ENCODE measurements at places on chromosomes 1 and 21.

DNA sequence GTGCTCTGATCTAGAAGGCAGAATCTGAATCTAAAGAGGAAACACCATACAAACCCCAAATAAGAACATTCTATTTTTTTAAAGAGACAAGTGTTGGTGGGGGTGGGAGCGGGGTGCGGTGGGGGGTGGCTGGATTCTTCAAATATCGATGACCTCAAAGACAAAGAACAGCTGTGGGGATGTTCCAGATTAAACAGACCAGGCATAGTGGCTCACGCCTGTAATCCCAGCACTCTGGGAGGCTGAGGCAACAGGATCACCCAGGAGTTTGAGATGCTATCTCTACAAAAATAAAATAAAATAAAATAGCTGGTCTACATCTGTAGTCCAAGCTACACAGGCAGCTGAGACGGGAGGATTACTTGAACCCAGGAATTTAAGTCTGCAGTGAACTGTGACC lies 5.0 kb downstream of the ATP1A4 start:
- DNase-seq, result no peak

GRCh38 chr1:52976183-52977035 lies 49.3 kb downstream of the SCP2 start:
- DNase-seq, result no peak

DNA sequence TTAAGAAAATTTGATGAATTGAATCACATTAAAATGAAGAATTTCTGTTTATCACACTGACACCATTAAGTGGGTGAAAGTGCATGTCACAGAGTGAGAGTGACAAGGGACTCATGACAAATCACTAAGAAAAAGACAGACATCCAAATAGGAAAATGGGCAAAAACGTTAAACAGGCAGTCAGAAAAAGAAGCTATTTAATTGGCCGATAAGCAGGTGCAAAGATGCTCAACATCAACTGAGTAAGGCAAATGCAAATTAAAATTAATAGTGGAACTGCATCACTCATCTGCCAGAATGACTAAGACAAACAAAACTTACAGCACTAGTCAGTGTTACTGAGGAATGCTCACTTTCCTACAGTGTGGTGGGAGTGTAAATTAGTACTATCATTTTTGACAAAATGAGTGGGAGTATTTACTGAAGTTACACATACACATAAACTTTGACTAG lies 39.2 kb upstream of the RUNX1 start:
- no peak for DNase-seq

DNA sequence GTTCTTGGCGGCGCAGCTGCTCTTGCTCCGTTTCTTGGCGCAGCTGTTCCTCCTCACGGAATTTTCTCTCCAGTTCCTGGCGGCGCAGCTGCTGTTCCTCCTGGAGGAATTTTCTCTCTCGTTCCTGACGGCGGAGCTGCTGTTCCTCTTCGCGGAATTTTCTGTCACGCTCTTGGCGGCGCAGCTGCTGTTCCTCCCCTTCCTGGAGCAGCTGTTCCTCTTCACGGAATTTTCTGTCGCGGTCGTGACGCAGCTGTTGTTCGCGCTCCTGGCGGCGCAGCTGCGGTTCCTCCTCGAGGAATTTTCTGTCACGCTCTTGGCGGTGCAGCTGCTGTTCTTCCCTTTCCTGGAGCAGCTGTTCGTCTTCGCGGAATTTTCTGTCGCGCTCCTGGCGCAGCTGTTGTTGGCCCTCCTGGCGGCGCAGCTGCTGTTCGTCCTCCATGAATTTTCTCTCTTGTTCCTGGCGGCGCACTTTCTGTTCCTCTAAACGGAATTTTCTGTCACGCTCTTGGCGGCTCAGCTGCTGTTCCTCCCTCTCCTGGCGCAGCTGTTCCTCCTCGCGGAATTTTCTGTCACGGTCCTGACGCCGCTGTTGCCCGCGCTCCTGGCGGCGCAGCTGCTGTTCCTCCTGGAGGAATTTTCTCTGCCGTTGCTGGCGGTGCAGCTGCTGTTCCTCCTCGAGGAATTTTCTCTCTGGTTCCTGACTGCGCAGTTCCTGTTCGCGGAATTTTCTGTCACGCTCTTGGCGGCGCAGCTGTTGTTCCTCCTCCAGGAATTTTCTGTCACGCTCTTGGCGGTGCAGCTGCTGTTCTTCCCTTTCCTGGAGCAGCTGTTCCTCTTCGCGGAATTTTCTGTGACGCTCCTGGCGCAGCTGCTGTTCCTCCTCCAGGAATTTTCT lies 7.0 kb downstream of the TCHH start:
- no peak for DNase-seq

GRCh38 chr1:205127646-205128045 lies 5.9 kb upstream of the RBBP5 start:
- no peak for DNase-seq

GRCh38 chr1:64679177-64679576 lies 65.7 kb upstream of the RAVER2 start:
- no peak for DNase-seq

GRCh38 chr1:54884768-54885167 lies 2.2 kb downstream of the DHCR24 start:
- DNase-seq, result no peak

- no peak for DNase-seq
These were observed 846 bp upstream of the PER3 start for GRCh38 chr1:7783178-7783711.

DNA sequence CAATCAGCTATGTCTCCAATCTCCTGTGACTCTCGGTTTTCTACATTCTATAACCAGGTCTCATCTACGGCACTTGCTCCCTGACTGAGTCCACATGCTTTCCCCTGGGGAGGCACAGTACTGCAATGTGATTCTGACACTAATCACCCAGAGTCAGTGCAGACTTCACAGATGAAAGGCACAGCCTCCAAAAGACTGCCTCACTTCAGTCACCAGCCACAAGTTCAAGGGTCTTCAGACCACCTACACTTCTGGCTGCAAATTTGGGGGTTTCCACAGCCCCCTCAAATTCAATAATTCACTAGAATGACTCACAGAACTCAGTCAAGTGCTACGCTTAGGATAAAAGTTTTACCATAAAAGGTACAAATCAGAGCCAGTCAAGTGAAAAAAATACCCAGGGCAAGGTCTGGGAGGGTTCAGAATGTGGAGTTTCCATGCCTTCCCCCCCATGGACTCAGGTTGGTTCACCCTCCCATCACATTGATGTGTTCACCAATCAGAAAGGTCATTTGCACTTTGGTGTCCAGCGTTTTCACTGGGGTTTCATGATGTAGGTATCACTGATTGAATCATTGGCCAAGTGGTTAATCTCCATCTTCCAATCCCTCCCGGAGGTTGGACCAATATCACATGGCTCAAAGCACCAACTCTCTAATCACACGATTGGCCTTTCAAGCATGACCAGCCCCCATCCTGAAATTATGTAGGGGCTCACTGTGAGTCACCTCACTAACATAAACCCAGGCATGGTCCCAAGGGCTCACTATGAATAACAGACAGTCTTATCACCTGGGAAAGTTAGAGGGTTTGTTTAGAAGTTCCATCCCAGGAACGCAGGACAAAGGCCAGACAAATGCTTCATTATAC lies 182.9 kb upstream of the CAMK1G start:
- no peak for DNase-seq

GRCh38 chr1:244313346-244313745 lies 138.4 kb downstream of the ADSS2 start:
- DNase-seq, result no peak

DNA sequence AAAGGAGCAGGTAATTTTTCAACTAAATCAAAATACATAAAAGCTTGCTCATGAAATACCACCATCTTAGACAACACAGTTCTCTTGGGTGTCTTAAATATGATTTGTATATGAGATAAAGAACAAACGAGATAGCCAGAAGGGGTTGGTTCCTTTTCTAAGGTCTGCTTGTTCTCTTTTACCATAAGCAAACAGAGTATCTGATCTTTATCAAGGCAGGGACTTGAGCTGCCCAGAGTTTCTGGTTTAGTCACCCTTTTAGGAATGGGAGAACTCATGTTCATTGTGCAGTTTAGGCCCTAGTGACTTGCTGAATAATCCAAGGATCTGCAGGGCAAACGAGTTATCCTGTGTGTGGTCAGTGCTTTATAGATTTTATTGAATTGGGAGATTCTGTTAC lies 3.0 kb upstream of the SUCO start:
- no peak for DNase-seq

DNA sequence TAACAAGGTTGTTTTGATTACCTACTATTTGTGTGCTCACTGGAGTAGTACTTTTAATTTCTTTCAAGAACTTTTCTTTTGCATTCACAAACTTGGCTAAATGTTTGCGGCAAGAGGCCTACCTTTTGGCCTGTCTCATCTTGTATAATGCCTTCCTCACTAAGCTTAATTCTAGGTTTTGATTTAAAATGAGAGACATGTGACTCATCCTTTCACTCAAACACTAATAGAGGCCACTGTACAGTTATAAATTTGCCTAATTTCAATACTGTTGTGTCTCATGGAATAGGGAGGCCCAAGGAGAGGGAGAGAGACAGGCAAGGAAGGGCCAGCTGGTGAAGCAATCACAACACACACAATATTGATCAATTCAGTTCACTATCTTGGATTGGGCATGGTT lies 66.1 kb downstream of the ZNF644 start:
- DNase-seq, result no peak

DNA sequence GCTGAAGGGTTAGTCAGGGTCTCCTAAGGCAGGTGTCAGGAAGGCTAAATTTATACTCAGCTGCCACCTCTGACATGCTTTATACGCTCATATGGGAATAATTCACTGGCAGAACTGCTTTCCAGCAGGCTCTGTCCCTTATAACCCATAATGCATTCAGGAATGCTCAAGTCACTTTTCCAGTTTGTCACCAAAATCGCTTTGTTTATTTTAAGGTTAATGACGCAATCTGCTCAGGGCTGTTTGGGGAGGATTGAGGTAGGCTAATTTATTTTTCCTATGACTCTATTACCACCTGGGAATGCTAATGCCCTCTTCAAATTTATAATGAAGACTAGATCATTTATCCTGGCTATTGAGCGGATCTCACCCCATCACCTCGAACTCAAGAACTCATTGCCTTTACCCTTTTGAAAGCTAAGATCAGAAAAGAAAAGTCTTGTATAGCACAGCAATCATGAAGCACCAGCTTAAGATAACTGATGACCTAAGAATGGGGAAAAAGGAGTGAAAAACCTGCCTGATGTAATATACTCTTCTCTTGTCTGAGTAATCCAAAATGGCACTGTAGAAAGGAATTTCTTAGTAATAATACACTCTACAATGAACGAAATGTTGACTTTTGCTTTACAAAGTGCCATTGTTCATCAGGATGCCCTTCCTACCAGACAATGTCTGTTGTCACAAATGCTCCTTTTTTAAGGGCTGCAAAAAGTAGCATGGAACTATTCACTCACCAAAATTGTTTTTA lies 97.9 kb upstream of the EXO1 start:
- DNase-seq, result no peak

GRCh38 chr1:39164256-39164655 lies 40.2 kb upstream of the MACF1 start:
- no peak for DNase-seq

DNA sequence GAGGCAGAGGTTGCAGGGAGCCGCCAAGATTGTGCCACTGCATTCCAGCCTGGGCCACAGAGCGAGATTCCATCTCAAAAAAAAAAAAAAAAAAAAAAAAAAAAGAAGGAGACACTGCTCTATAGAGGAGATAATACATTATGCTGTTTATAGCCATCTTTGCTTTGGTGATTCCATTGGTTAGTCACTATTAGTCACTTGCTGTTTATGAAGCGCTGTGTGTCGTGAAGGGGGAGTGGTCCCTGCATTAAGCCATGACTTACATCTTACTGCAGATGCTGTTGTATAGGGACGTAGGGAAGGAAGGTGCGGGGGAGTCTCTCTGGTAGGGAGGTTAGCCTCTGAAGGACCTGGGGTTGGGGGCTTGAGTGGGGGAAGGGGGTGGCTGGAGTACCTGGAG lies 48.3 kb downstream of the HUNK start:
- no peak for DNase-seq

DNA sequence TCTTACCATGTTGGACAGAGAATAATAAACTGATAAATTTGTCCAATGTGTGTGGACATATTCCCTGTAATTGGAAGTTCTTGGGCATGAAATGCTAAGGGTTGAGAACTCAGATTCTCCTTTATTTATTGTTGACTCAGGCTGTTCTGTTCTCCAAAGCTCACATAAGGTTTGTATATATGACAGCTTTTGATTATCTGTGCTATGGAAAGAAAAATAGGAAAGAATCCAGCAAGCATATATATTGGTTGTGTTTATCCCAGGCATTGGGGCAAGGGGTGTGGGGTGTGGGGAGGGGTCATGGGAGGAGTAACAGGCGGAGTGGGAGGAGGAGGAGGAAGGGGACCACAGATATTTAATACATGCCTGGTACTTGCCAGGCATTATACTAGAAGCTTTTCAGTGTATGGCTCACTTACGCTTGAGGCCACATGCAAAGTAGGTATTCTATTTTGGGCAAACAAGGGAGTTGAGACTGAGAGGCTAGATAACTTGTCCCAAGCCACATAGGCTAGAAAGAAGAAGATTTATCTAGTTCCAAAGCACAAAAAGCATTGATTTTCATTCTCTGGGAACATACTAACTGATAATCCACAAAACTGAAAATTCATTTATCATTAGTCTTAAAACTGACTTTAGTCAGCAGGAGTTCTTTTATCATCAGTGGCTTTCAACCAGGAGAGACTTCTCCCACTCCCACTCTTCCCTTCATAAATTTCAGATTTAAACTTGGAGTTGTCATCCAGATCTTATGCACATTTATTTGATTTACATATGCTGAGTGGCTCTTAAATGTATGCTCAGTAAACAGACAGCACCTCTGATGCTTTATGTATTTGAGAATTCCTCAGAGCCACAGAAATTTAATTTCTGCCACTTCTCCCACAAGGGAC lies 27.2 kb downstream of the NGF start:
- no peak for DNase-seq

GRCh38 chr1:17335821-17336710 lies 28.1 kb downstream of the PADI4 start:
- peak; percentile 17 for DNase-seq

GRCh38 chr21:41054018-41054578 lies 113.9 kb upstream of the BACE2 start:
- no peak for DNase-seq

DNA sequence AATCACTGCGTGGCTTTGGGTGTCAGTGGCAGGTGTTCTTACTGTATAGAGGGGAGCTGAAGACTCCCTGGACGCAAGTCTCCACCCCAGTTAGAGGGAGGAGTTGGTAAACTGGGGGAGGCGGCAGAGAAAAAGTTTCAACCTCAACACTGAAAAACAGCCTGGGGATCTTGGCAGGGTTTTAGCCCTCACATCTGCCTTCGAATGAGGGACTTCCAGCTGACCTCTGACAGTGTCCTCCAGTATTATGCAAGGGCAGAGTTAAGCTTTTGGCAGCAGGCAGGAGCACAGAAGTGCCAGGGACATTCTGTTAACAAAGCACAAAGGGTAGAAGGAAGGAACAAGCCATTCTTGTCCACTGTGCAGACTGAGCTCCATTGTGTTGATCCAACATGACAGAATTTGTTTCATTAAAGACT lies 41.2 kb upstream of the RAB4A start:
- DNase-seq, result no peak

All from NCI-H1436 treated with DMSO at 0.1 percent for 48 hours (cell line).